ENCODE measurements at places on chromosomes 4 and X.
A peak's percentile ranks its signal among the peaks of the same experiment; 100 is the strongest.

- peak; percentile 24 for DNase-seq
These were observed 47.2 kb upstream of the LAS1L start for GRCh38 chrX:65581661-65582339.

GRCh38 chrX:3175659-3176438 is 134.6 kb downstream of the ARSF start:
- no peak for DNase-seq

- DNase-seq = no peak
These were observed 9.5 kb downstream of the GSX2 start for GRCh38 chr4:54109241-54110018.

- no peak for DNase-seq
These were observed 198.7 kb upstream of the NOCT start for GRCh38 chr4:138816875-138817274.

- DNase-seq = no peak
These were observed 9.0 kb downstream of the TNIP2 start for GRCh38 chr4:2746891-2747695.

DNA sequence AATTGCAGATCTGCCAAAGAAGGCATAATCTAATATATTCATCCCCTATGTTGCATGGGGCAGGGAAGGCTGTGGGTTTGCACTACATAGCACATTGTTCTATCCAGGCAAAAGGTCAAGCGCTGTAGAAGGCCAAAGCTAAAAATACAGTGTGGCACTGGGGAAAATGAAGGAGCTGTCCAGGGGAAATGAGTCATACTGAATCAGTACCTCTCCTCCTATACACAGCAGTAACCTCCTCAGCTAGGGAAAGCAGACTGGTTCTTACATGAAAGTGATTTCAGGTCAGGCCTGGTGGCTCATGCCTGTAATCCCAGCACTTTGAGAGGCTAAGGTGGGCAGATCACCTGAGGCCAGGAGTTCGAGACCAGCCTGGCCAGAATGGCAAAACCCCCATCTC is 31.0 kb upstream of the SLC25A4 start:
- DNase-seq = no peak

DNA sequence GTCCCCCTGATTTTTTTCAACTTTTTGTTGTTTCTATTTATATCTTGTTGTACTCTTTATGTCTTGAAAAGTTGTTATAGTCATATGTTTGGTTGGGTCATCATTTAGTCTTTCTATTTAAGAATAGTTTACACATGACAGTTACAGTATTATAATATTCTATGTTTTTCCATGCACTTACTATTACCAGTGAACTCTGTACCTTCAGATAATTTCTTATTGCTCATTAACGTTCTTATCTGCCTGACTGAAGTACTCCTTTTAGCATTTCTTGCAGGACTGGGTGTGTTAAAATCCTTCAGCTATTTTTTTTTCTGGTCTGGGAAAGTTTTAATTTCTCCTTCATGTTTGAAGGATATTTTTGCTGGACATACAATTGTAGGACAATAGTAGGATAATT is 157.7 kb upstream of the DIPK2B start:
- DNase-seq = no peak

DNA sequence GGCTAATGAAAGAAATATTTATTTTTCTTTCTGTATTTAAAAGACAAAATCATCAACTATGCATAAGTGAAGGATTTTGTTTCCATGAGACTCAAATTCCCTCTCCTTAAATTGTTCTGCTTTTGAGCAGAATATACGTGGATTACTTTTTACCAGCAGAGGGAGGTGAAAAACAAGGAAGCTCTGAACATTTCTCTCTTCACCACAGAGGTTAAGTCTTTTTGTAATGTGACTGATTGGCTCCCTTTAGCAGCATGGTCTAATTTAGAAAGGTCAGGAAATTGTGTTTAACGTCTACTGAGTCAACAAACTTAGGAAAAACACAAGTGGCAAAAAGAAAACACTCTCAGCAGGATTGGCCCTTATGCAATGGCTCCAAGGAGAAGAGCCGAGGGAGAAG is 55.1 kb upstream of the F9 start:
- DNase-seq = no peak

DNA sequence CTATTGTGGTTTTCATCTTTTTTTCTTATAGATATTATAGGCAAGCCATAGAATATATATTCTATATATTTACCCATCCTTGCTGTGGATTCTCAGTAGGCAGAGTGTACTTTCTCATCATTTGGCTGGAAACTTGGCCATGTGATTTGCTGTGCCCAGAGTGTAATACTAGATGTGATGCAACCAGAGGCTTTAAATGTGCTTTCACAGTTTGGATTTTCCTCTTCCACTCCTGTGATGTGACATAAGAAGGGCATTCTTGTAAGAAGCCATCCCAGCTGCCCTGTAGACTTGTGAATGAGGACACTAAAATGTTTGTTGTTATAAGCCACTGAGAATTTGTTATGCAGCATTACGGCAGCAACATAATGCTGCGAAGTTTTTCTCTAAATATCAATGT is 10.4 kb upstream of the HPGDS start:
- DNase-seq = no peak

DNA sequence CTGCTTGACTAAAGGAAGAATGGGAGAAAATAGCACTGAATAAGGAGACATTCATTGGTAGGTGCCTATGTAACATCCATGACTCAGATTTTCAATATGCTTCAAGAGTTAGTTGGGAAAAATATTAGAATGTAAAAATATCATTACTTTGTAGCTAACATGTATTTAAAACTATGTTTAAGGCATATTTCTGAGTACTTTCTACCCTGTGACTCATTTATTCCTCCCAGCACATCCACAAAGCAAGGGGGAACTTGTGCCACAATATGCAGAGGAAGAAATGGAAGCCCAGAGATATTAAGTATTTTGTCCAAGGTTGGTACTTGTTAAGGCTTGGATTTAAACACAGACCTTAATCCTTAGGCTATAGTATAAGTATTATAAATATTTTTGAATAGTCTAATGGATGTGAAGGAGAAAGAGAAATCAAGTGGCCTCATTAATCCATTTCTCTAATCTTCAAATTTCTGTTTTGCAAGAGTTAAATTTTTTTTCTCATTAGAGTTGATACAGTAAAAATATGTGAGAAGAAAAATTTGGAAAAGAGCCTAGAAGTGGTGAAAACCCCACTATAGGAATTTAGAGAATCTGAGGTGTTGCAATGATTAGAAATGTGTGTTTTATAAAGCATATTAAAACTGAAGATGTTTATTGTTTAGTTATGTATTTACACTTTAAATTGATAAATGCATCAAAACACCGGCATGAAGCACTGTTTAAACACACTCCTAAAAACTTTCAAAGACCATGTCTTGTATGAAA is 149.3 kb upstream of the GYPA start:
- DNase-seq = no peak

DNA sequence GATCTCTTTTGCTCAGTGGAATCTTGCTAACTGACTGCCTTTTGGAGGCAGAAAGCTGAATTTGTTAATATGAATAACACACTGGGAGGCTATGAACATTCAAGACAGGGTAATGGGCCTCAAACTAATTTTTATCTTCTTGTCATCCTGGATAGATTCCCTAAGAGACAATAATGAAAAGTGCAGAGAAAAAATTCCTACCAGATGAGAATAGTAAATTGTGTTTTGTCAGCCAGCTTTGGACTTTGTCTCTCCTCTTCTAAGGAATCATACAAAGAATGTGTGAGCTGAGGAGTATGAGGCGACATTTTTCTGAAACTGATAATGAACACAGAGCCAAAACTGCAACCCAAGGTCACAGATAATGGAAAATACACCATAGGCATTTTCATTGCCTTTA is 649.3 kb downstream of the IQCM start:
- no peak for DNase-seq

DNA sequence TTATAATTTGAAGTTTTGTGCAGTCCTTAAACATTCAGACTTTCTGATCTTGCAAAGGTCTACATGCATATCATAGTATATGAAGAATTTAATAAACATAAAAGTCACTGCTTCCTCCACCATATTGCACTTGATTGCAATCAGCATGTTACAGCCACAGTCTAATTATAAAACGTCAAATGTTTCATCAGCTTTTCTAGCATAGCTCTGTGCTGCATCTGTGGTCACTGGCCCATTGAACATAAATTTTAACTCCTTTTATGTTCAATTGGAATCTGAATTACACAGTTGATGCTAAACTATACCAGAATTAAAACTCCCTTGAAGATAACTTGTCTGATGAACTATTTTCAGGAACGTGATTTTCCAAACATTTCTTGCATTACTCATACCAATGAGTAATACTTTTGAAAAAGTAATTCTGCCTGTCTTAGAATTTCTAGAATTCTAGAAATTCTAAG is 329.1 kb downstream of the GALNTL6 start:
- no peak for DNase-seq

- DNase-seq = no peak
These were observed 27.2 kb downstream of the AASDH start for GRCh38 chr4:56360071-56360470.

- DNase-seq = no peak
These were observed 34.4 kb downstream of the HPF1 start for GRCh38 chr4:169723207-169723965.

DNA sequence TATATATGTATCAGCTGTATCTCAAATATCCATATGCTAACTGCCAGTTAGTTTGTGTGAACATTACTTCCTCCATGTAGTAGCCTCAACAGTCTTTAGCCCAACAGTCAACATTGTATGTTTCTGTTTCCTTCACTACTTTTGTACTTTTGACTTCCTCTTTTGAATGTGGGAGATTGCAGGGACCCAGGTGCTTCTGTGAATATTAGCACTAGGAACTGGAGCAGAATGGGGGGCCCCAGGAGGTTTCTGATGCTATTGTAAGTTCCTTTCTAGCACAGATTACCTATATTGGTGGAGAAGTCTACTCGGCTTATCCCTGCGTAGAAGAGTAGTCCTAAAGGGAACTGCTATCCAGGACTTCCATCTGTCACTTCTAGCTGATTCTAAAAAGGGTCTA is 2.3 kb downstream of the PLAC8 start:
- no peak for DNase-seq

- DNase-seq = no peak
These were observed 37.9 kb upstream of the GALNT7 start for GRCh38 chr4:173130687-173131086.

- DNase-seq = no peak
These were observed 8.0 kb downstream of the HERC3 start for GRCh38 chr4:88600176-88600838.

GRCh38 chrX:135513130-135513515 is 7.3 kb upstream of the INTS6L start:
- DNase-seq = no peak

GRCh38 chr4:109847896-109848442 is at the start of gene LRIT3:
Gene LRIT3 (plus strand): TSS chr4:109848107. CDS start chr4:109848202, 95 bp downstream.
- no peak for DNase-seq

DNA sequence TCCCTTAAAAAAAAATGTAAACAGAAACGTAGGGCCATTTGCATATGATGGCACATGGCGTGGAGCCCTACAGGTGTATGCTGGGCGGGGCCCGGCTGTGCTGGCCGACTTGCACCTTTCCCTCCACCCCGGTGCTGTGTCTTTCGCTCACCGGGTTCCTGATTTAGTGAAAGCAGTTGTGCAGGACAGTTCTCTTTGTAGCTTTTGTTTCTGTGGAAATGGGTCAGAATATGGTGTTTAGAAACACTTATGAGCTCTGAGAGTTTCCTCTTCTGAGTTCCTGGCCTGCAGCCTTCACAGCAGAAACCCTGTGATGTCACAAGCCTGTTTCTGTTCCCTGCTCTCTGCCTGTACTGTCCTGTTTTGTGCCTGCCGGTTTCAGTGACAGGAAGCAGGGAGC is 22.5 kb upstream of the MSANTD1 start:
- DNase-seq = no peak

DNA sequence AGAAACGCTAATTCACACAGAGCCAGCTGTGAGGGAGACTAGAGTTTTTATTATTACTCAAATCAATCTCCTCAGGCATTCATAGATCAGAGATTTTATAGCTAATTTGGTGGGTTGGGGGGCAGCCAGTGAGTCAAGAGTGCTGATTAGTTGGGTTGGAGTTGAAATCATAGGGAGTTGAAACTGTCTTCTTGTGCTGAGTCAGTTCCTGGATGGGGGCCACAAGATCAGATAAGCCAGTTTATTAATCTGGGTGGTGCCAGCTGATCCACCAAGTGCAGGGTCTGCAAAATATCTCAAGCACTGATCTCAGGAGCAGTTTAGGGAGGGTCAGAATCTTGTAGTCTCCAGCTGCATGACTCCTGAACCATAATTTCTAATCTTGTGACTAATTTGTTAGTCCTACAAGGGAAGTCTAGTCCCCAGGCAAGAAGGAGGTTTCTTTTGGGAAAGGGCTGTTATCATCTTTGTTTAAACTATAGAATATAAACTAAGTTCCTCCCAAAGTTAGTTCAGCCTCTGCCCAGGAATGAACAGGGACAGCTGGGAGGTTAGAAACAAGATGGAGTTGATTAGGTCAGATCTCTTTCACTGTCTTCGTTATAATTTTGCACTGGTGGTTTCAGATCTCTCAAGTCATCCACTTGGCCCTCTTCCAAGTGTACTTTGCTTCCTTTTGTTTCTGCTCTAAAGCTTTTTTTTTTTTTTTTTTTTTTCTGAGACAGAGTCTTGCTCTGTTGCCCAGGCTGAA is 5.4 kb upstream of the NAA11 start:
- DNase-seq = no peak

GRCh38 chrX:38839277-38839676 is 38.0 kb downstream of the MID1IP1 start:
- DNase-seq = no peak

DNA sequence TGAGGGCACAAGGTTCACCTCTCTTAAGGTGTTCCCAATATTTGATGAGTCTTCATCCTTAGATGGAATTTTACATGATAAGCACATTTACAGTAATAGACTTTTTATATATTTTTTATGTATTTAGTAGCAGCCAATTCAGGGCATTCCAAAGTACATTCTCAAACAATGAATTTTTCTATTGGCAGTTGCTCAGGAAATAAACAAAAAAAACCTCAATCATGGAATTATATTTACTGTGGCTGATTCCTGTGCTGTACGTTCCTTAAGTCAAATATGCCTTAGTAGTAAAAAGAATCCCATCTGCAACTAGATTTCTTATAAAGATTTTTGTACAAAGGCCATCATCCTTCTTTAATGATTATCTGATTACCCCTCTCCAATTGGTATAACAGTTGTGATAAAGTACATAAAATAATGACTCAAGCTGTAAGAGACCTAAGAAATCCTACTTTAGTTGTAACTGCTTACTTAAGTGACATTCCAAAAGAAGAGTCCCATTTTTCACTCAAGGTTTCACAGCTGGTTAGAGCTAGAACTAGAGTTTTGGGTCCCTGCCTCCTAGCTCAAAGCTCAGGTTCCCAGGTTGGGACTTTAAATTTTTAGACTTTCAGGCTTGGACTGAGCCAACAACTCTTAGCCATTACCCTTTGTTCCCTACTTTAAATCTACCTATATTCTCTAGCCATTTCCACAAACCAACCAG is 152.7 kb downstream of the FHIP1A start:
- no peak for DNase-seq

GRCh38 chr4:26289401-26289800 is 31.4 kb upstream of the RBPJ start:
- DNase-seq = no peak

- DNase-seq = no peak
These were observed 16.9 kb upstream of the MMAA start for GRCh38 chr4:145602129-145602760.

All from stimulated activated CD4-positive, alpha-beta T cell treated with anti-CD3 and anti-CD28 coated beads, Interleukin-4, amount 100 ng/mL, for 4 hours (primary cell).